ENCODE measurements at places on chromosomes 5 and 9.
A peak's percentile ranks its signal among the peaks of the same experiment; 100 is the strongest.

DNA sequence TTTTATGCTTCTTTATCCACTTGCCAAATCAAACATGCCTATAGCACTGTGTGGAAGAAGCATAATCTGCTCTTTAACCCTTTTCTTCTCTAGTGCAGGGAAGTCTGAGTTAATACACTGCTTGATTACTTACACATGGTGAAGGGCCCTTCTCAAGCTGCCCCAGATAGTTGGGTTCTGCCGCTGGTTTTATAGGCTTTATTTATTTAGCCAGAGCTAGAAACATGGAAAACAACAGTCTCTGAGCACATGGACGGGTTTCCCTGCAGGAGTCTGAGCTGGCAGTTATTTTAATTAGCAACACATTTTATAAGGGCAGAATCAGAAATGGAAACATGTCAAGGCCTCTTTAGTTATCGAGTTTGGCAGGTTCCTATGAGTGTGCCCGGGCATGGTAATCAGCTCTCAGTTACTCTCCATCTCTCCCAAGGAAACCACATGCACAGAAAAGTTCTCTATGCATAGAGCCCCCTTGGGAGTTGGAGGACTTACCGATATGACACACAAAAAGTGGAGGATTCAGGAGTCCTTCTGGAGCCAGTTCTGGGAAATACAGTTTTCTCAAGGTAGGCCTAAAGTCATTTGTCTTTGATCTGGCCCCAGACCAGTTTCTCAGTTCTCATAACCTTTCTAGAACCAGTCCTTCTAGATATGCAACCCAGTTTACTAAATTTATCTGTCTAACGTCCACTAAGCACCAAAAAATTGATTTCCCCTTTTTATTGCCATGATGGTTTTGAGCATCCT lies 564.8 kb downstream of the ACTL7B start:
- no peak for DNase-seq

DNA sequence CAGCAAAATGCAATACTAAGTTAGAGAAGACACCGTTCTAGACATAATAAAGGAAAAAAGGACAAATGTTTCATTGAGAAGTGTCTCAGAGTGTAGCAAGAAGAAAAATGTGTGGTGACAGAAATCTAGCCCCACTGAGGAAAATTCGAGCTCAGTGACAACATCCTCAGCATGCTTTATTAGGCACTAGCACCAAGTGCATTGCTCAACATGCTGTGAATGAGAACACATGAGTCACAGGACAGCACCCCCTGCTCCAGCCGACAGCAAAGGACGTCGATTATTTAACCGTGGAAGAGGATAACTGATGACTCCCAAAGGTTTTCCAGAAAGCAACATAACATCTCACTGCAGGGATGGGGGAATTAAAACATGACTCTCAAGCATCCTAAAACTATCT lies 182.7 kb downstream of the GNAQ start:
- DNase-seq, result no peak

DNA sequence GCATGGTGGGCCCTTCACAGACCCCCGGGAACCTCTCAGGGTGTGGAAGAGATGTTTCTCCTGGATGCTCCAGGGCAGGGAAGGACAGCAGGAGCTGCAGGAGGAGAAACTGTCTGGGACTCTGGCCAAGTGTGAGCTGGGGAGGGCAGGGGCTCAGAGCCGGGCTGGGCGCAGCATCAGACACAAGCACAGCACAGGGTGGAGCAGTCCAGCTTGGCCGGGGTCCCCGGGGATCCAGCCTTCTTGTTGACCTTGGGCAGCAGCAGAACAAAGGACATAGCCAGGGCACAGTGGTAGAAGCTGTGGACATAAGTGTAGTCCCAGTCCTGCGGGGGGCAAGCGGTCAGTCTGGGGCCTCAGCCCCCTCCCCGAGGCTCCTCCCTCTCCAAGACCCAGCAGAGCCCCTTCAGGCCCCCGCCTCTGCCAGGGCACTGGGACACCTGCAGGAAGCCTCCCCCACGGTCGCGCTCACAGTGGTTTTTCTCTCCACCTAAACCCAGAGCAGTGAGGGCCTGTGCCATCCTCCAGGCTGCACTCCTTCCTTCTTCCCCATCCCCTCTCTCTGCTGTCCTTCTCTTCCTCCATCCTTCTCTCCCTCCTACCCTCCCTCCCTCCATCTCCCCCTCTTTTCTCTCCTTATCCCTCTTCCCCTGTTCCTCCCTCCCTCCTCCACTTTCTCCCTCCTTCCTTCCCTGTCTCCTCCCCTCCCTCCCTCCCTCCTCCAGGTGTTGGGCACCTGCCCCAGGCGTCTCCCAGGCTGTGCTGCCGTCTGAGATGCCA lies 10.1 kb downstream of the MYMK start:
- DNase-seq, result no peak

- no peak for DNase-seq
Observed at GRCh38 chr9:119240546-119240945, 128.7 kb downstream of the BRINP1 start.

DNA sequence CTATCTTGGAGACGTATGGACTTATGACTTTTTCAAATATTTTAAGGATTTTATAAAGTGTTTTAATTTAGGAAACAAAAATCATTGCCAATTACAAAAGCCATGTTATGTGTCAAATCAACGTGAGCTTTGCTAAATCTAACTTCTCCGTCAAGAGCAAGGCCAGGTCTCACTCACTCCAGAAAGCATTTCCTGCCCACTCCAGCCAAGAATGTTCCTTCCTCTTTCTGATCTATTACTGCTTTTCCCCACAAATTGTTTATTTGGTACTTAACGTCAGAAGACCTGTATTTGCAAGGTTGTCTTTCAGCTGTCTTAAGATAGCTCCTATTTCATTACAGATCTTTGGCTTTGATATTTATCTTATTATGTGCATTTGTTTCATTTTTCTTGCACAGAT lies 193.5 kb upstream of the HAPLN1 start:
- DNase-seq, result no peak

- peak; percentile 43 for DNase-seq
Observed at GRCh38 chr9:91060520-91061343, 259.1 kb downstream of the SYK start.

DNA sequence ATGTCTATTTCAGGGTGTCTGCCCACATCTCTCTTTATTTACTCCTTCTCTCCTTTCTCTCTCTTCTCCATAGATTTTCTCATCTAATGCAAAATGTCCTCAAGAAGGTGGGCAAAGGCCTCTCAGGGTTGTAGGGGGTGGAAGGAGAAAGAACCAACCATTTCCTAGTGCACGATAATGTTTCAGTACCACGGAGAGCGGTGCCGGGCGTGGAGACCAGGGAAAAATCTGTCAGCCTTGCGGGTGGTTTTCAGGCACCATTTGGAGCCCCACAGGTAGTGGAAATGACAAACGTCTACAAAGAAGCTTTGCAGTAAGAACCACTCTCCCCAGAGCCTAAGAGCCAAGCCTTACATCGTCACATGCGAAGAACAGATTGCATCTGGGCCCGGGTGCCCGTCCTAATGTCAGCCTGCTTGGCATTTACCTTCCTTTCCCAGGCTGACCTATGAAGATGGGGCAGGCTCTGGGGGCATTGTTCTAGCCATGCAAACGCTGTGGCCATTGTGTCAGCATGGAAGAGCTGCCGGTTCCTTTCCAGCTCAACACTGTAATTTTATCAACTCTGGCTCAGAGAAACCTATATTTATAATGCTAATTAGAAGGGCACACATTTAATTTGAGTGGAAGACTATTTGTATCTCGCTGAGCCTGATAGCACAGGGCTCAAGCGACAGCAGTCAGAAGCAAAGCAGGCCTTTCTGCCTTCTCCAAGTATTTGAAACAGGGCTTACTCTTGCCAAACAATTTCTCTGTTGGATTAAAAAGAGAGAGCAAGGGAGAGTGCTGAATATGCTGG lies 430.1 kb upstream of the WWC1 start:
- no peak for DNase-seq

DNA sequence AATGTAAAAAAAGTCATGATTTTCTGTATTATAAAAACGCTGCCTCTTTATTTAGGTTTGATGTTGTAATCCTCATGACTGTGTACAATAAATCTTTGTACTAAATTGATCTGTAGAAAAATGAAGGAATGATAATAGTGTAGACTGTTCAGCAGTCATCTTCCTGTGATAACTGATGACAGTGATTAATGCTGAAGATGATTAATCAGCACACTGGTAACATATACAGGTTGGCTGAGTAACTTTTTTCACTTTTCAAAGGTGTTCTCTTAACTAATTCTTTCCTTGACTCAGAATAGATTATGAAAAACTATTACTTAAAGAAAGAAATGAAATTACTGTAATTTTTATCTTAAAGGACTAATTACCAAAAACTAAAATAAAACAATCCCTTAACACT lies 122.5 kb downstream of the RFX3 start:
- DNase-seq, result no peak

DNA sequence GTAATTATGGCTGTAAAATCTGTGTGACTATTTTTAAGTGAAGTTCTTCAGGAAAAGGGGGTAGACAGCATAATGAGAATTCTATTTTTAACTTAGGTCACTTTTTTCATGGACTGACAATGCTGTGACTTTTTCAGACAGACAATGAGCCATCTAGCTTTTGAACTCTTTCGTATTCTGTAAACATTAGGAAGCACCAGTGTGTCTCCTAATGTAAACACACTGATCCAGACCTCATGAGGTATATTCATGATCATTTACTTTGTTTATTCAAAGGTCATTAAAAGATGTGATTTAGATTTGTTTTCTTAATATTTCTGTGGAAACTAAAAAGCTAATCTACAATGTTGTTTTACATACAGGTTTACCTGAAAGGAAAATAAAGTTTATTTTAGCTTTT lies 352.6 kb downstream of the ADGRV1 start:
- DNase-seq, result no peak

DNA sequence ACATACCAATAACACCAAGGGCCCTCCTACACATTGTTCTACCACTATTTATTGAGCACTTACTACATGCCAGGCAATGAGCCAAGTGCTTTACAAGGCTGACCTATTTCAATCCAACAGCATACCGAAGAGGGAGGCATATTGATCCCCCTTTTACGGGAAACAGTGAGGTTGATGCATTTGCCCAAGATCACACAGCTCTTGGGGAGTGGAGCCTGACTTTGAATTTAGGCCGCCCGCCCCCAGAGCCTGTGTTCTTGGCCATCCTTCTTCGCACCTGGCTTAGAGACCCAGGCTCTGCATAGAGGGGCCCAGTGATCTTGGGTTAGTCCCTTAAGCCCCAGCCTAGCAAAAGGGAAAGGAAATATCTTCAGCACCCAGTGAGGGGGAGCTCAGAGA lies 158.1 kb upstream of the IER5L start:
- no peak for DNase-seq

DNA sequence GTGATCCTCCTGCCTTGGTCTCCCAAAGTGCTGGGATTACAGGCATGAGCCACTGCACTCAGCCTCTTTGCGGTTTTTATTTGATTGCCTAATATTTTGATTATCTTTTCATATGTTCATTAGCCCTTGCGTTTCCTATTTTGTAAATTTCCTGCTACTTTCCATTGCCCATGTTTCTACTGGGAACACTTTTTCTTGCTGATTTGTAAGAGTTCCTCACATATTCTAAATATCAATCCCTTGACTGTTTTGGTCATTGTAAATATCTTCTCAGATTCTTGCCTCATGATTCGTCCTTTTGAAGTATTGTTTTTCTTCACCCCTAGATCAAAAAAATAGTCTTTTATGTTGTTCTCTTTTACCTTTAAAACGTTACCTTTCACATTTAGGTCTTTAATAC lies 37.9 kb upstream of the TTC1 start:
- DNase-seq, result no peak

- DNase-seq, result no peak
Observed at GRCh38 chr5:116454417-116454927, 120.2 kb downstream of the SEMA6A start.

DNA sequence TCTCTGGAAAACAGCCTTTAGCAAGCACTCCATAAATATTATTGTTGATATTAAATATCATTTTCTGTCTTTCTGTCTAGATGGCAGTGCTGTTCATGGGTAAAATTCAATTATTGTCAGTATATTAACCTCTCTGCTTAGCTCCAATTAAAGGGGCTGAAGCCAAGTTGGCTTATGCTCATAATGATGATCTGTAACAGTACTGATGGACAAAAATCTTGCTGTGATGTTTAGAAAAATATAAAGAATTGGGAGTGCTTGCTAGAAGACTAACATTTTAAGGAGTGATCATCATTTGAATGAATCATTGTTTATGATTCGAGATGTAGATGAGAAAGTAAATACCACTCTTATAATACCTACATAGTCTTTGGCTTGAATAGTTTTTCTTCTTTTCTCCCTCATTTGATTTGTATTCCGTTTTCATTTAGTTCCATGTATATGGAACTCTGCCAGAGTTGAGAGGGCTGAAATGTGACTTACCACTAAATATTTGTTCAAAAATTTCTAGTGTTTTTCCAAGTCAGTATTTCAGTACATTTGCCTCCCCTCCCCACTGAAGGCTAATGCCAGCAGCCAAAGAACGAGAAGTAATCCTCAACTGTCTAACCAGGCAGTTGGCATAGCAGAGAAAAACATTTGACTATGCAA lies 538.3 kb downstream of the CSNK1G3 start:
- DNase-seq, result no peak

- DNase-seq, result no peak
Observed at GRCh38 chr5:175654807-175655206, 3.1 kb upstream of the HRH2 start.

- DNase-seq, result no peak
Observed at GRCh38 chr9:70049672-70050271, 6.1 kb downstream of the MAMDC2 start.

GRCh38 chr5:9284272-9284671 lies 261.6 kb downstream of the SEMA5A start:
- DNase-seq, result no peak

DNA sequence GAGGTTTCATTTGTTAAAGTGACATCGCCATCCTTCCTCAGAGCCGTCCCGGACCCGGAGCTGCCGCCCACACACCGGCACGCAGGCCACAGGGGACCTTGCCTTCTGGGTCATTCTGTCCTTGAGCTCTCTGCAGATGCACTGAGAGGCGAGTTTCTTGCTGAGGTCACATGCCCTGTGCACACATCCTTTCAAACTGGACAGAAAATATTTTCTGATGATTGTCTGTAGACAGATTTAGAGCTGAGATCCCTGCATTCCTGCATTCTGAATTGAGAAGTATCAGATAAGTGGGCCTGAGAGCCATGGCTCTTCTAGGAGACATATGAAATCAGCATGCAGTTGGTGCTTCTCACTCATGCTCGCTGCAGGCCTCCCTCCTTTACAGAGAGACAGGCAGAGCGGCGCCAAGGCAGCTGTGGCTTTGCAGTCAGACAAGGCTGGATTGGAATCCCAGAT lies 25.4 kb downstream of the BOD1 start:
- DNase-seq, result no peak

Measured in NCI-H1930 (cell line).